Karpas-422 (cell line): ENCODE measurements at places on chromosomes 6 and 20. TPM values are rescaled to one million over a fixed set of nuclear protein-coding genes. Genes with fewer than 3 reads are reported as not detected.

HDGFL1 gene
- not detected in 2 replicates for total RNA-seq

TNFRSF21 gene
- total RNA-seq = 0.04 and 0.07 TPM in 2 replicates

- DNase-seq = no peak
- no peak overlapping the region for H3K27ac ChIP-seq
- H3K4me1 ChIP-seq = peaks cover 10% of the 10 kb centered on the region
- no peaks in the 10 kb centered on the region for H3K27me3 ChIP-seq
- H3K36me3 ChIP-seq = no peaks in the 10 kb centered on the region
Measured at GRCh38 chr20:43728686-43729255, 2.0 kb upstream of the GTSF1L start.

- no peak overlapping the region for H3K27ac ChIP-seq
- H3K4me3 ChIP-seq = no peak overlapping the region
- no peaks in the 10 kb centered on the region for H3K4me1 ChIP-seq
- no peak for DNase-seq
Measured at GRCh38 chr6:40894962-40895799, 143.8 kb downstream of the UNC5CL start.

- no peaks in the 10 kb centered on the region for H3K4me1 ChIP-seq
- H3K36me3 ChIP-seq = no peaks in the 10 kb centered on the region
- DNase-seq = no peak
- no peak overlapping the region for H3K4me3 ChIP-seq
- no peak overlapping the region for H3K27ac ChIP-seq
- no peaks in the 10 kb centered on the region for H3K27me3 ChIP-seq
Measured at GRCh38 chr6:38489951-38490350, 149.8 kb downstream of the BTBD9 start.

- peak overlapping the region; percentile 100 for H3K27ac ChIP-seq
- peaks cover 94% of the 10 kb centered on the region for H3K4me1 ChIP-seq
- peaks cover 22% of the 10 kb centered on the region for H3K36me3 ChIP-seq
- no peak overlapping the region for H3K4me3 ChIP-seq
- no peak for DNase-seq
Measured at GRCh38 chr20:64073476-64074183, 5.7 kb downstream of the RGS19 start.

GRCh38 chr20:32526125-32526524, 59.0 kb downstream of the NOL4L start:
- H3K4me1 ChIP-seq = peaks cover 11% of the 10 kb centered on the region
- no peak for DNase-seq
- H3K4me3 ChIP-seq = no peak overlapping the region
- no peak overlapping the region for H3K27ac ChIP-seq
- no peaks in the 10 kb centered on the region for H3K27me3 ChIP-seq

- no peaks in the 10 kb centered on the region for H3K36me3 ChIP-seq
- H3K27me3 ChIP-seq = no peaks in the 10 kb centered on the region
- H3K4me1 ChIP-seq = peaks cover 25% of the 10 kb centered on the region
- H3K27ac ChIP-seq = no peak overlapping the region
Measured at GRCh38 chr20:13009682-13010406, 1.1 kb downstream of the SPTLC3 start.

- no peak overlapping the region for H3K27ac ChIP-seq
- no peak overlapping the region for H3K4me3 ChIP-seq
- H3K4me1 ChIP-seq = no peaks in the 10 kb centered on the region
- H3K27me3 ChIP-seq = no peaks in the 10 kb centered on the region
- H3K36me3 ChIP-seq = no peaks in the 10 kb centered on the region
- no peak for DNase-seq
Measured at GRCh38 chr6:129191235-129191634, 308.3 kb downstream of the LAMA2 start.
